Fibroblast of gingiva (primary cell): ENCODE measurements at places on chromosomes 1 and 21.

GRCh38 chr1:232797856-232798510 lies 7.2 kb upstream of the MAP10 start:
- DNase-seq: no peak

- DNase-seq: peak; percentile 35
Measured at GRCh38 chr1:74504125-74504932, 8.1 kb downstream of the LRRC53 start.

- DNase-seq: peak; percentile 24
Measured at GRCh38 chr1:61887931-61888564, 145.8 kb downstream of the PATJ start.

- DNase-seq: no peak
Measured at GRCh38 chr1:109925159-109925990, 14.7 kb downstream of the CSF1 start.

- DNase-seq: no peak
Measured at GRCh38 chr1:41611932-41612450, 127.5 kb upstream of the EDN2 start.

DNA sequence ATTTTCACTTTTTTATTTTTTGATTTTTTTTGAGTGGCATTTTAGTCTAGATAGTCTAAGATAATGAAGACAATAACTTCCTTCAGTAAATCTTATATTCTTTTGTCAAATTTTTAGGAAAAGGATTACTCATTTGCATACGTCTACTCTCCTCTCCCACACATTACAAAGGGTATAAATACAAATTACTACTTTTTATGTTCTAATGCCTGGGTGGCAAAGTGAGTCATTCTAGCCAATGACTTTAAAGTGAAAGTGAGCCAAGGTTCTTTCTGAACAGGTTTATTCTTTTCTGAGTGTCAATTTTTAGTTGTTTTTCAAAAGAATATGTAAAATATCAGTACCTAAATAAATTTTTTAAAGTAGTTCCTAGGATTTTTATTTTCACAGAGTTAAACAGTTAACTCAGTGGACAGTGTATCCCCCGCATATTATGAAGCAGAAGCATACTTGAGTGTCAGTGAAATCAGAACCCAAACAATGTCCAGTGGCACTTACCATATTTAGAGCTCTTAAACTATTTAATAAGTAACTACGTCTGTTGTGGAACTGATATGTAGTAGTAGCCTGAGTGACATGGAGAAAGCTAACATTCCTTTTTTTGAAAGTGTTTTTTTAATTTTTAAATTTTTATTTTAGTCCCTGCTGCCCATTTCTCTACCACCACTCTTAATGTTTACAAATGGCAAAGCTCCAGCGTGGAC lies 141.7 kb downstream of the PHTF1 start:
- DNase-seq: no peak

GRCh38 chr1:112974646-112975045 lies 18.6 kb upstream of the SLC16A1 start:
- no peak for DNase-seq

GRCh38 chr1:163174524-163175437 lies 27.9 kb downstream of the RGS5 start:
- peak; percentile 71 for DNase-seq

GRCh38 chr1:58548371-58548770 lies 1.8 kb upstream of the OMA1 start:
- no peak for DNase-seq

DNA sequence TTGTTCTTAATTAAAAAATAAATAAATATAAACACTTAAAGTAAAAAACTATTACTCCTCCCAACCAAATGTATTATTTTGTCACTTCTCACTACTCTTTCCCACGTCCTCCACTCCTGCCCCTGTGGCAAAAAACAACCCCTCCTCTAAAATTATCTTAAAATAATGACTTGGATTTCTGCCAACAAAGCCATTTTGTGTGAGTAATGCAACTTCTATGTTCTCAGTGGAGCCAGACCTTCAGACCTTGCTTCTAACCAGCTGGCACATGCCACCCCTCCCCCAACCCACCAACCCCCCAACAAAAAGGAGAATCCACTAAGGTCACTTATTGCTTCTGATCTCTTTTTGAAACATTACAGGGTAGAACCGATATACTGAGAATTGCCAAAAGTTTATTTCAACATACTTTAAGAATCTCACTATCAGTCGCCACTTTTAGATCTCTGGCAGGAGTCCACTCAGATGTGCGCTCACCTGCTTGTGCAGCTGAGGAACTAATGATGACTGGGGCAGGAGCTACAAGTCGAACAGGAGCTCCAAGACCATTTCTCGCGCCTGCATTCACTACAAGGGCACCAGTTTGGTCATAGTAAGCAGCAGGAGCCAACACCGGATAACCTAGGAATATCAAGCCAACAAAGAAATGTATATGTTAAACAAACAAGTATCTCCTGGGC lies 58.3 kb upstream of the SDC3 start:
- DNase-seq: peak; percentile 26

- no peak for DNase-seq
Measured at GRCh38 chr21:41064334-41064791, 103.6 kb upstream of the BACE2 start.
